ENCODE measurements at places on chromosomes 11 and 22.

- no peak for DNase-seq
Measured at GRCh38 chr11:283405-284104, 5.3 kb downstream of the NLRP6 start.

DNA sequence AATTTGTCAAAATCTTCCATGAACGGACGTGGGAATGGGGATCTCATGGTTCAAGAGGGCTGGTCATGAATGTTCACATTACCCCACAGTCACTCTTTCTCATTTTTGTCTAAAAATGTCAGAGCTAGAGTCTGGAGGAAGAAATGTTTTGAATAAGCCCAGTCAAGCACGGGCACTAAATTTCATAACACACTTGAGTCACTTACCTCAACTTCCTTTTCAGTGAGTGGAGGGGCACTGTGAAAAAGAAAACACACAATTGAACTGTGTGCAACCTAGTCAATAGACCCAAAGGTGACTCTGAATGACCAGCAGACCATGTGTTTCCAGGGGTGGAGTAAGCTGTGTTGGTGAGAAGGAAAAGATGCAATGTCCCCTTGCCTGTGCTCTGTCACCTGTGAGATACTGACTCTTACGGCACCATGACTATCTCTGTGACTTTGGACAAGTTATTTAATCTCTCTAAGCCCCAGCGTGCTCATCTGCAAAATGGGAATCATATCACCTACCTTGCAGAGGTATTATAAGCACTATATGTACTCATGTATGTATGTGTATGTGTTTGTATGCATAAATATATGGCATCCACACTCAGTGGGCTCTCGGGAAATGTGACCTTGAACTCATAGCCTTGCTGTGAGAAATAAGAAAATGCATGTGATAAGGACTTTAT is 38.2 kb upstream of the LYVE1 start:
- DNase-seq: no peak

DNA sequence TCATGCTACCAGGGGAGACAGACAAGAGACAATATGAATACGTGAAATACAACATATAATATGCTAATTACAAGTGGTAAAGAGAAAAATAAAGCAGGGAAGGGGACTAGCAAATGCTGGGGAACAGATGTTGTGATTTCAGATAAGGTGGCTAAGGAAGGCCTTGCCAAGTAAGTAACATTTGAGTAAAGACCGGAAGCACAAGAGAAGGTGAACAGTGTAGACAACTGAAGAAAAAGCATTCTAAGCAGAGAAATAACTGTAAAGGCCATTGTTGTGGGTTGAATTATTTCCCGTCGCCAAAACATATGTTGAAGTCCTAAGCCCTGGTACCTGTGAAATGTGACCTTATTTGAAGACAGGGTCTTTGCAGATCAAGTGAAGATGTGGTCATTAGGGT is 63.7 kb upstream of the EED start:
- DNase-seq: no peak

DNA sequence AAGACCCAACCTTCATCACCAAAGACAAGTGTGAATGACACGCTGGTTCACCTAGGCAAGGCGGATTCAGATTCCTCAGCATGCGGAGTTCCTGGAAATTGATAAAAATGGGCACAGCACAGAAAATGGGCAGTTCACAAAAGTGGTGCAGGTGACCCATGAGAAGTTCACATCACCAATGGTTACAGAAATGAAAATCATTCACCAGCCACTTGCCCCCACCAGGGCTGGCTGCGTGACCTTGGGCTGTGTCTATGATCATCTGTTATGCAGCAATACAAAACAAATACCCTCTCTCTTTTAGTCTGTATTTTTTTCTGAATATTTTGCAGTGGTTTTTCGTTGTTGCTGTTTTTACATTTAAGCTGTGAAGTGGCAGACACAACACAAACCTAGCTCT is 415.9 kb downstream of the TBC1D22A start:
- no peak for DNase-seq

DNA sequence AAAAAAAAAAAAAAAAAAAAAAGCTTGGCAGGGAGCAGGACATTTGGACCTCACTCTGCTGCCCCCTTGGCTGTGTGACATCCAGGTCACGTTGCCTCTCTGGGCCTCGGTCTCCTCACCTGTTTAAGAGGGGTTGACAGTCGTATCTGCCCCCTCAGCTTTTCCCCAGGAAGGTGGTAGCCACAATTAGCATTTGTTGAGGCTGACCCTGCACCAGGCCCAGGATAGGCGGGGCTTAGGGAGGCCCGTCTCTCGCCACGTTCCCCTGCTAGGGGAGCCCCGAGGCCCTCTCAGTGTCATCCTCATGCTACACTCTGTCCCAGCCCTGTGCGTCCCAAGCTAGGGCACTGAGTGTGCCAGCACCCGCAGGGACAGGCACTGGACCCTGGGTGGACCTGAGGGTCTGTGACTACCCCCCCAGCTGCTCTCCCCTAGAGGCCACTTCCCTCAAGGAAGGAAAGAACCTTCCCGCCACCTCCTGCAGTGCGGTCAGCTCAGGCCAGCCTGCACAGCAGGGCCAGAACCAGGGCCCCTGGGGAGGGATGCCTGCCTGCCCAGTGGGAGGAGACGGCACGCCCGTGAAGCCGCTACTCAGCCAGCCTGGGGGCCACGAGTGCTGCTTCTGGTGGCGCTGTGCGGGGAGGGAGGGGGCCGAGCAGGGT is 38.5 kb upstream of the PPARA start:
- no peak for DNase-seq

- DNase-seq: no peak
Measured at GRCh38 chr11:79362206-79362757, 78.5 kb downstream of the TENM4 start.

DNA sequence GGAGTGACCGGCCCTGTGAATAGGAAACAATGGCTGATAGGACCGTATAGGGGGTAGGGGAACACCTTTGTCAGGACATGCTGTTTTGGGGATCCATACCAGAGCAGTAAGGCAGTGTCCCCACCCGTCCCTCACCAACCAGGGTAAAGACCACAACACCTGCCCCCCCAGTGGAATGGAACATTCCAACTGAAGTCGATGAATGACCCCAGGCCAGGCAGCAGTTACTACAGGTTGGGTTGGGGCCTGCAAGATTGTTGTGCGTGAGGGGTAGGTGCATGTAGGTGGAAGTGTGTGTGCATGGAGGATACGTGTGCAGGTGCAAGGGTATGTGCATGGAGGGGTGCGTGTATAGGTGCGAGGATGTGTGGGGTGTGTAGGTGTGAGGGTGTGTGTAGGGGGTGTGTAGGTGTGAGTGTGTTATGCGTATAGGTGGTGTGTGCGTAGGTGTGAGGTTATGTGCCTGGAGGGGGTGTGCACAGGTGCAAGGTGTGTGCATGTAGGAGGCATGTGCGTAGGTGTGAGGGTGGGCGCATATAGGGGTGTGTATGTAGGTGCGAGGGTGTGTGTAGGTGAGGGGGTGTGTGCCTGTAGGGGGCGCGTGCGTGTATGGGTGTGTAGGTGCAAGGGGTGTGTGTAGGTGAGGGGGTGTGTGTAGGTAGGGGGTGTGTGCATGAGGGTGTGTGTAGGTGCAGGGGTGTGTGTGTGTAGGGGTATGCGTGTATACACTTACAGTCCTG is 32.9 kb downstream of the PISD start:
- peak; percentile 43 for DNase-seq

DNA sequence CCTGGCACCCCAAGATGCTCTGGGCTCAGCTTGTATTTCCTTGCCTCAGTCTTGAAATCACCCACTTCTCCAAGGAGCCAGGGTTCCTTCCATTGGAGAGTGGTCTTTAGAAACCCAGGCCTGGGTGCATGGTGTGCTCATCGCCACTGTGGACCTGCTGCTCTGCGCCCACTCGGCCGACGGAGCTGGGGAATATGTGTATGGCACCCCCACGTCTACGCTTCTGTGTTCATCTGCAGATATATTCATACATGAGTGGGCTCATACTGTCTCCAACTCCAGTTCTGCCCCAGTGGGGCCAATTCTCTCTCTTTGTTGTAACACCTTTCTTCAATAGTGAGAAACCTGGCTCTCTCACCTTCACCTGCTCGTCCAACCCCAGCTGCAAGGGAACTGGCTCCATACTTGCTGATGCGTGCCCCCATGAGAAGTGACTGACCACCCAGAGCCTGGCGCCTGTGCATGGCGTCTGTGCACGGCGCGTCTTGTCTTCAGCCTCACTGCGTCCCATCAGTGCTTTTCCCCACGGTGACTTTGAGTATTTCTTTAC is 39.8 kb downstream of the KCNQ1 start:
- DNase-seq: no peak

DNA sequence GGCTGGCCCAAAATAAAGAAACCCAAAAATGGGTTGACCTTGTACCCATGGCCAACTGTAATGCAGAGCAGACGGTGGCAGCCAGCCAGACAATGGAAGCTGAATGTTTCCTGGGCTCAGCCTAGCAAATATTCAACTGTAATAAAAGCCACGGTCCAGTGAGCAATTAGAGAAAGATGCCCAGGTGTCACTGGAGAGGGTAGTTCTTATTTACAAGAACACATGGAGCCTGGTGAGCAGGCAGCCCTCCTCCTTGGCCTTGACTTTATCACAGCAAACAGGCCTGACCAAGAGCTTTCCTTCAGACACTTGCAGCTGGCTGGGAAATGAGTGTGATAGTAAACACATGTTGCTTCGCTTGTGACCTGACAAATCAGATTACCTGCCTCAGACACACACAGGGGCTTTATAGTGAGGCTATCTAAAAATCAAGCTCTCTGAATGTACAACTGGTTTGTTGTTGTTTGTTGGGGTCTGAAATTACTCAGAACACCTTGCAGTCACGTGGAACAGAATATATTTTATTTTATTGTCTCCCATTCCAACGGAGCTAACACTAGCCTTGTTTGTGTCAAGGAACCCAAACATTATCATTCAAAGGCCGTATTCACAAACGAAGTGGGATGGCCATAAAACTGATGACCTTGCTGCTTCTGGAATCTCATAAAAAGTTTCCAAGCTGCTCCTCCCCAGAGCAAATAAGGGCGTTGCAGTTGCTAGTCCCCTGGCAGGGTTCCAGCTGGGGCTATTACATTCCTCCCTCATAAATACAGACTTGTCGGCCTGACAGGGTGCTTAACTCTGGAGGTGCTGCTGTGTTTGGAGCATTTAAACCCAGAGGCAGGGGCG is 161.1 kb downstream of the BBOX1 start:
- DNase-seq: no peak

- DNase-seq: no peak
Measured at GRCh38 chr11:35106595-35106994, 32.4 kb upstream of the CD44 start.

Data from activated CD4-positive, alpha-beta T cell treated with anti-CD3 and anti-CD28 coated beads, Interleukin-2, amount 50 U/mL, for 4 hours (primary cell).